ENCODE measurements at places on chromosomes 1 and 21.

DNA sequence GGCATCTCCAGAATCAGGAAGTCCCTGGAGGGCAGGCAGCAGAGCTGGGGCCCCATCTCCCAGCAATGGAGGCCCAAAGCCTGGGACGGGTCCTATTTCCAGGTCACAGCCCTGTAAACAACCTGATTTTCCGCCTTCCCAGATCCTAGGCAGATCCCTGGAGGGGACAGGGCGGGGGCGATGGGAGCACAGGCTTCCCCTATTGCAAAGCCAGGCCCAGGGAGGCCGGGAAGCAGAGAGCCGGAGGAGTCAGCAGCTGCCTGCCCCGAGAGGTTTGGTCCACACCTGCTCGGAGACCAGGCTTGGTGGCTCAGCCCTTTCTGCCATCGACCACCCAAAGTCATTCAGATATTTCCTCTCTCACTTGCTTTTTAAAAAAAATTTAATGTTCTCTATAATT is 29.2 kb downstream of the CASZ1 start:
- DNase-seq = no peak

GRCh38 chr21:38352536-38353219 is 95.9 kb downstream of the KCNJ15 start:
- no peak for DNase-seq

- DNase-seq = no peak
These were observed 45.5 kb upstream of the SPOCD1 start for GRCh38 chr1:31861346-31861745.

DNA sequence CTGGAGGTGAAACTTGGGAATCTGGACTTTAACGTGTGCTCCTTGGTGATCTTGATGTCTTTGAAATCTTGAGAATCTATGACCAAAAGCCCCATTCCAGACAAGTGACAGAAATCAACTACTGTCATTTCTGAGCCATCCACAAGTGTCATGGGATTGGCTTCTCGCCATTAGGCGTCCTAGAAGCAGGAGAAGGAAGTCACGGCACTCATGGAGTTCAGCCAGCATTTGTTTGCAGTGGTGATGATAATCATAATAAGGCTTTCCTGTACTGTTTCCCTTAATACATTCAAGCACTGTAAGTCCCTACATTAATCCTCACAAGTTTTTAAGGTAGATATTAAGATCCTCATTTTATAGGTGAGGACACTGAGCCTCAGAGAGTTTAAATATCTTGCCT is 11.9 kb downstream of the F5 start:
- DNase-seq = no peak

GRCh38 chr1:228445843-228446650 is 29.4 kb upstream of the TRIM17 start:
- DNase-seq = no peak

DNA sequence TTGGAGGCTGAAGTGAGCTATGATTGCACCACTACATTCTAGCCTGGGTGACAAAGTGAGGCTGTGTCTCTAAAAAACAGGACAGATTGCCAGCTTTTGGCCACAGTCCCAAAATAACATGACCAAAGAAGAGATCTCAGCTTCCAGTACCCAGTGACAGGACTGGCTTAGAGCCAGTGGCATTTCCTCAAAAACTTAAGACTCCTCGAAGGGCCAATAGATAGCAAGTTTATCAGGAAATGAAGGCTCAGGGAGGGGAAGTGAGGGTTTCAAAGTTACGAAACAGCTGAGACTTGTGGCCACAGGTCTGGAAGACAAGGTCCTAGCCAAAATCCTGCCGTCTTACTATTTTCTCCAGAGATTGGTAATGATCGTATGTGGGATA is 6.3 kb upstream of the TMEM39B start:
- no peak for DNase-seq

DNA sequence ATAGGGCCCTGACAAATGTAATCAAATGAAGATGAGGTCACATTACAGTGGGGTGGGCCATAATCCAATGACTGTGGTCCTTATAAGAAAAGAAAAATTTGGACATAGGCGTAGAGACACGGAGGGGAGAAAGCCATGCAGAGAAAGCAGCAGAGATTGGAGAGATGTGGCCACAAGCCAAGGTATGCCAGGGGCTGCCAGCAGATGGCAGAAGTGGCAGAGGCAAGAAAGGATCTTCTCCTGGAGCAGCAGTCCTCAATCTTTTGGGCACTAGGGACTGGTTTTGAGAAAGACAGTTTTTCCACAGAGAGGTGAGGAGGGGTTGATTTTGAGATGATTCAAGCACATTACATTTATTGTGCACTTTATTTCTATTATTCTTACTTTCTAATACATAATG is 355.1 kb downstream of the NPHP4 start:
- no peak for DNase-seq

DNA sequence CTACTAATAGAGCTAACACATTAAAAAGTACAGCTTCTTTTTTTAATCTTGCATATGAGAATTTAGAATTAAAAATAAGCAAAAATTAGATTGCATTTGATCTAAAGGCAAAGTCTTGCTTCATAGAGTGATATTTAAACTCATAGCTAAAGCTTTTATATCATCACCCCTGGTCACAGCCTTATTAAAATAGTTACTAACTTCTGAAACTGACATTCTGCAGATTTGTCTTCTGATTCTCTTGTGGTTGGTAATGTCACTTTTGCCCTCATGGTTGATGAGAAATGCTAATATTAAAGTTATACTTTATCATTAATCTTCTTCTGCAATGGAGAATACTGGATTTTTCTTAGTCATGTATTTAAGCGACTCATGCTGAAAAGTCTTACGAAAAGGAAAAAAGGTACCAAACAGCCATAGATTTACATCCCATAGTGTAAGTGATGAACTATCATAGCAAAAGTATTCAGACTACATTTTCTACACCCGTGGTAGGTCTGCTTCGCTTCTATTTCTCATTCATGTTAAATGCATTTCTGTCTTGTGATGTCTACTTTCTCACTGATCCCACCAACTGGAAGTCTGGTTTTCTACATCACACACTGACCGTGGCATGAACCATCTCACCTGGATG is 330.5 kb upstream of the B3GALT2 start:
- DNase-seq = no peak

All from GM18507 (cell line).